ENCODE measurements at places on chromosomes 1 and 21.
A peak's percentile ranks its signal among the peaks of the same experiment; 100 is the strongest.

- no peak for DNase-seq
Observed at GRCh38 chr1:53126495-53126894, 15.9 kb downstream of the SLC1A7 start.

DNA sequence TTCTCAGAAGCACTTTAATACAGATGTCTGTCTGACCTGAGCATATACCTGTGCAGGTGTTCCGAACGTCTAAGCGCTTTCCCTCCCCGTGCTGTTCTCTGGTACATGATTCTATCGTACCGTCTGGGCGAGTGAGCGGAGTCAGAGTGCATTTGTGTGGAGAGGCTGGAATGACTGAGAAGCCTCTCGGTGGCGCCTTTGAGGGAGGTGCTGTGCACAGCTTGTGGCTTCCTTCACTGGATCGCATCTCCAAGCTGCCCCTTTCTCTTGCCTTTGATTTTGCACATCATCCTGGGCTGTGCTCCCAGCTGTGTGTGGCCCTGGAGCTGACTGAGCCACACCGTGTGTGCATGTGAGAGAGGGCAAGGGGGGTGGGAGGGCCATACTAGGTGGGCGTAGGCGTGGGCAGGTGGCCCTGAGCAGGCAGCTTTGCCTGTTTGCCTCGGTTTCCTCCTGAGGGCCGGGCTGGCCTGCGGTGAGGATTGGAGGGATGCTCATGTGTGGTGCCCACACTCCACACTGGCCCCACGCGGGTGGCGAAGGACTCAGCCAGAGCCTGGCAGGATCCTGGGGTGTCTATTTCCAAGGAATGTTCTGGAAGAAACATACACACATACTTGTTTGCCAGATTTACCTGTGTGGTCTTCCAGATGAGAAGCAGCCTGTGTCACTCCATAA, 105.3 kb downstream of the ADARB1 start:
- no peak for DNase-seq

GRCh38 chr1:163395790-163396189, 74.0 kb downstream of the NUF2 start:
- DNase-seq: no peak

DNA sequence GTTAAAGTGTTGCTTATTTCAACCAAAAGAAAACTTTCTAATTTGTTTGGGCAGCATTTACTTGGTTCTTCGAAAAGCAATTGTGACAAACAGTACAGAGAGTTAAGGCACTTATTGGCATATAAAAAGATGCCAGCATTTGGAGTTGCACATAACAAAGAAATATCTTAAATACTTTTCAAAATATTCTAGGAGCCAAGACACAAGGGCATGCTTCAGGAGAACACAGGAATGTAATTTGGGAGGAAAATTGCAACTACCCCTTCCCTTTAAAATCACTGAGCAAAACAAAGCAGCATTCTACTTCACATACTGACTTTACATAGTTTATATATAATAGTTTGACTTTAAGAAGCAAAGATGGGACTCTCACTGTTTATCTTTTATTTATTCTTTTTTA, 4.6 kb upstream of the TIE1 start:
- no peak for DNase-seq

DNA sequence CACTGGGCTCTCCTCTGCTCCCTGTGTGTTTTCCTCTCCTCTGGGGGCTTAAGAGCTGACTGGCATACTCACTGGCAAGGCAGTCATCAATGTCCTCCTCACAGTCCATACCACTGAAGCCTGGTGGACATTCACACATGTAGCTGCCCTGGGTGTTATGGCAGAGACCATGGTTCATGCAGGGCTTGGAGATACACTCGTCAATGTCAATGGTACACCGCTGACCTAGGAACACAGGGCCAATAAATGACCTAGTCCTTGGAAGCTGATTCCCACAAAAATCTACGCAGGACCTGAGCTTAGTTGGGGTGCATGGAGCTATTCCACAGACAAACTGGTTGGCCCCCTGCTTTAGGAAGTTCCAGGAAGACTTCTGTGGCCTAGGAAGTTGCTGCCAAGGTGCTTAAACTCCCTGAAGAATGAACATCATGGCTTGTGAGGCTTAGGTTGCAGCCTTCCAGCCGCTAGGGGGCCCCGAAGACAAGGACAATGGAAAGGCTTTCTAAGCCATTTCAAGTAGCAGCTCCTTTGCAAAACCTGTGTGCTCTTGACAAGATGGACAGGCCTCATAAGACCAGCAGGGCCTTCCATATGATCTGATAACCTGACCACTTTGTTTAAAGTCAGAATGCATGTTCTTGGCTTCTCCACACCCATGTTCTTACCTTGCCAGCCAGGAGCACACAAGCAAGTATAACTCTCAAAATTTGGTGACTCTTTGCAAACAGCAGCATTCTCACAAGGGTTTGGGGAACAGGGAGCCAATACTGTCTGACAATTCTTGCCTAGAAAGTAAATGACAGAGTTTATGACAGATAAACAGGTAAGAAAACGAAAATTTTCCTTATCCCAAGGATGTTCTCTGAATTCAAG, 52.3 kb upstream of the ADAM30 start:
- peak; percentile 38 for DNase-seq

GRCh38 chr1:237004116-237004515, at the start of gene MT1HL1:
Gene MT1HL1, minus strand, starts transcription at chr1:237004441. Its CDS starts 69 bp downstream, at chr1:237004372.
- no peak for DNase-seq

DNA sequence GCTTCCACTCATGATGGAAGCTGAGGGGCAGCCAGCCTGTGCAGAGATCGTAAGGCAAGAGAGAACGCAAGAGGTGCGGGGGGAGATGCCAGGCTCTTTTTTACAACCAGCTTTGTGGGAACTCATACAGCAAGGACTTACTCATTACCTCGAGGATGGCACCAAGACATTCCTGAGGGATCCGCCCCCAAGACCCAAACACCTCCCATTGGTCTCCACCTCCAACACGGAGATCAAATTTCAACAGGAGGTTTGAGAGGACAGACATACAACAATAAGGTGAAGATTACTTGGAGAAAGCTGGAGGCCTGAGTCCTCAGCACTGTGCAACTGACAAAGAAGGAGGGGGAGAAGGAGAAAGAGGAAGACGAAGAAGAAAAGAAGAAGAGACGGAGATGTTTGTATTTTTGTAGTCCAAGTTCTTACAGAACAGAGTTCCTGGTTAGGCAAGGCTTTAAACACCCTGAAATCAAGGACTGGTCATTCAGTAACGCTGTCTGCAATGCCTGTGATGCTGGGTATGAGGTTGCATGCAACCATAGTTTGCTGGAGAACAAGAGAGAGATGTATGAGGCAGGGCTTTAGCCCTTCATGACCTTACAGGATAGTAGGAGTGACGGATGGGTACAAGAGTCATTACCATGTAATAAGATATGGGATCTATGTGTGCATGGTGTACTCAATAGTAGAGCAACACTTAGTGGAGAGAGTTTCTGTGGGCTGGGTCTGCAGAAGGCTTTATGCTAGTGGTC, 19.7 kb upstream of the GALNT2 start:
- DNase-seq: no peak

DNA sequence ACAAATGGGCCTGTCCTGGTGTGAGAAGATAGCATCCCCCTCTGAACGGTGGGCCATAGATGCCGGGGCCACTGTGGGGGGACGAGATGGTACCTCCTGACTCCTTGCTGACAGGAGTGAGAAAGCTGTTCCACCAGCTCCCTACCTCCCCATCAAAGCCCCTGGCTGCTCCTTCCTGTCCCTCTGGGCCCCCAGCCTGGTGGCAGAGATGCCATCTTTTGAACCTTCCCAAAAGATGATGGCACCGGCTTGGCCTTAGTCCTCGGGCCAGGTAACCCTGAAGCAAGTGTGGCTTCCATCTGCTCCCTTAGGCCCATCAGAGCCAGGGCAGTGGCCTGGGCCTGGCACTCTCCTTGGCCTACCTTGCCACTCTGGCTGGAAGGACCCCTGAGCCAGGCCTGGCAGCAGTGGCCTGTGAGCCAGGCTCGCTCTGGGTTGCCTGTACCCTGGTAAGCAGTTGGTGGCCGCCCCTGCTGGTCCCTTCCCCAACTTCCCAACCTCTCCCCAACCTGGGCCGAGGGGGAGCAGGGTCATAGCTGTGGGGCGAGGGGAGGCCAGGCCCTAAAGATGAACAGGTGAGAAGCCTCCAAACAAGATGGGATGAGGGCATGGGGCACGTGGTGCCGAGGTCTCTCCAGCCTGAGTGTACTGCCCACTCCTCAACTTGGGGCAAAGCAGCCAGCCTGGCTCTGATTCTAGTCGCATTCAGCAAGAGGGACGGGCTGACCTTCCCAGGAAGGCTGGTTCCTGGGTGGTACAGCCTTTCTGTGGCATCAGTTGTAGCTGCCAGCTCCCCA, 34.7 kb downstream of the ZBTB17 start:
- DNase-seq: no peak

DNA sequence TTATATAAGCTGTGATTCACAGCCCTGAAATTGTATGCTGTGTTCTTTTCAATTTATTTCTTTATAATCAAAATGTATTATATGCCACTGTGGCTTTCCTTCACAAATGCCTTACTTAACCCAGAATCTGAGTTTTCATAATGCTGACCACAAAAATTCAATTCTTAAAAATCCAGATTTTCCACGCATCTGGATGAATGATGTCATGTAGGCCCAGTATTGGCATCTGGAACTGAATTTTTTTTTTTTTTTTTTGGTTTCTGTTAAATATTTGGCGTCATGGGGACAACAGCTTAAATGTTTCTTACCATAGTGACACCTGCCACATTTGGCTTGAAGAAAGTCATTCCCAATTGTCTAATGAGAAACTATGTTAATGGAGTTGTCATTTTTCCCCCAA, 296.8 kb downstream of the TM2D1 start:
- DNase-seq: no peak

DNA sequence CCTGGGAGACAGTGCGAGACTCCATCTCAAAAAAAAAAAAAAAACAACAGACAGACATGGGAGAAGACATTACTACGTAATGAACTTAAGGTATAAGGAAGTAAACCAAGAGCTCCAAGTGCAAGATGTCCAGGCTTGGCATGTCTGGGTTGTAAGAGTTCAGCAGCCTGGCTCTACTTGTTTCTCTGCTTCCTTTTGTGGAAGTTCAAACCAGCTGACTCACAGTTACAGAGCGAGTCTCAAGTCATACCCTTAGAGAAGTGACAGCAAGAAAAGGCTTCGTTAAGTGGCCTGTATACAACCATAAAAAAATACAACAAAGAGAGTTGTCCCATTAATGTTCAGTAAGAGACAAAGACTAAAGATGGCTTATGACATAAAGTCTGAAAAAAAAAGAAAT, 1.3 kb downstream of the RIT1 start:
- no peak for DNase-seq

DNA sequence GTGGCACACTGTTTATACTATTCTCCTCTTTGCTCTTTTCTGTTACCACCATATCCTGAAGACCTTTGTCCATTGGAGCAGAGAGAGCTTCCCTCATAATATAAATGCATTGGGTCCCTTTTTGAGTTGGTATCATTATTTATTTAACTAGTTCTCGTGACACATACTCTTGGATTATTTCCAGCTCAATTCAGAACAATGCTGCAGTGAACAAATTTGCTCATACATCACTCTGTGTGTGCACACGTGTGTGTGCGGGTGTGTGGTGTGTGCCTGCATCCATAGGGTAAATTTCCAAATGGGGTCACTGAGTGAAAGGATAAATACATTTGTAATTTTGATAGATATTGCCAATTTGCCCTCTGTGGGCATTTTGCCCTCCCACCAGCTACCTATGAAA, 5.8 kb downstream of the PLA2G2A start:
- no peak for DNase-seq

DNA sequence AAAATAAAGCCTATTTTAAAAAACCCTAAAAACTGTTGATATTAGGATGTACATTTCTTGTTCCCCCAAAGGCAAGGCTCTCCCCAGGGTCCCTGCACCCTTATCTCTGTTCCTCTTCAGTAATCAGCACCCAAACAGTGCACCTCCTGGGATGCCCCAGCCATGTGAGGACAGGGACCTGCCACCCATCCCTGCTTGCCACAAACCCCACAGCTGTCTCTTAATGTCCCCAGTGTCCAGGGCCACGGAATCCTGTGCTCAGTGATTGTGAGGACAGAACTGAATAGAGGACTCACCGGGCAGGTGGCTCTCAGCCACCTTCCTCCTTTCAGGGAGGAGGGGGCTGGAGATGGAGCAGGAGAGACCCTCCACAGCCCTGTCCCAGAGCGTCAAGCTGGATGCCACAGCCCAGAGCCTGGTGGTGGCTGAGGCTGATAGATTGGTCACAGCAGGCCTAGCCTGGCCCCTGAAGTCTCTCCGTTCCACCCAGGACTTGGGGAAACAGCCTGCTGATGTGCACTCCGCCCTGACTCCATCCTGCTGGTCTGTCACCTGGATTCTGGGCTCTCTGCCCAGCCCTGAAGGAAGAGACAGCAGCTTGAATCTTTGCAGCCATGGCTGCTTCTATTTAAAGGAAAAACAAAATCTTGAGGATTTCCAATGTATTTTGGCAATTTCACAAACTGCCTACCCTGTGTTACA, 23.1 kb downstream of the RNF187 start:
- DNase-seq: no peak

DNA sequence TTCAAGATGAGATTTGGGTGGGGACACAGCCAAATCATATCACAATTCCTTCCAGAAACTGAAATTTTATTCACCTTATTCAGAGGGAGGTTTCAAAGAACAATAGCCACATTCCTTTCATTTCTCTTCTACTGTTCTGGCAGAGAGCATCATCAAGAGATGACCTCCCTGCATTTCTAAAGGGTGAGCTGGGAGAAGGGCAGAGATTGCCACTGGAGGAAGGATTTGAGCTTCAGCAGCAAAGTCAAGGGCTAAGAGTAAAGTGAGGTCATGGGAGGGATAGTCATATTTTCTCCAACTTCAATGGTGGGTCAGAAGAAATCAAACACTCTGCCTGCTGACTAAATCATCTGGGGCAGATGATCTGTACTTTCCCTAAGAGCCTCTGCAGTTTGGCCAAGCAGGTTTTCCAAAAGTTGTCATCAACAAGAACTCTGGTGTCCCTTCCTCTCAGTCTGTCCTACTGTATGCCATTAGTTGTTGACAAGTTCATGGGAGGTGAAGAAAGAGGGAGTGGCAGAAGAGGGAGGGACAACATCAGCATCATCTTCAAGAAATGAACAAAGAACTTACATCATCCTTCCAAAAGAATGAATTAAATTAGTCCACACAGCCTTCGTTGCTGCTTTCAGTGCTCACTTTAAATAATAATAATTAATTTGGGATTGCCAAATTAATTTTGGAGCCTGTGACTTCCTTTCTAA, 298.3 kb downstream of the ASTN1 start:
- DNase-seq: no peak

DNA sequence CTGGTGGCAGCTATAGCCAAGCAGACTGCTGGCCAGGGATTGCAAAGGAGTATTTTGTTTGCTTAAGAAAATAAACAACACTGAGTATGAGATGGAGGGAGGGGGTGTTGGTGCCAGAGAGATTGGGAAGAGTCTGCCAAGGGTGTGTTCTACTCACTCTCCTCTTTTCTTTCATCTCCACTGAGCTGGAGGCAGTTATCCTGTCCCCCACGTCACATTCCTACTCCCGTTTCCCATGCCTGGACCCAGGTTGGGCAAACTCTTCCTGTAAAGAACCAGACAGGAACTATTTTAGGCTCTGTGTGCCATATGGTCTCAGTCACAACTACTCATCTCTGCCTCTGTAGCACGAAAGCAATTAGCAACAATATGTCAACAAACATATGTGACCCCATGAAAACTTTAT, 1.4 kb upstream of the IL24 start:
- no peak for DNase-seq
